ENCODE measurements at places on chromosomes 12 and 14.

DNA sequence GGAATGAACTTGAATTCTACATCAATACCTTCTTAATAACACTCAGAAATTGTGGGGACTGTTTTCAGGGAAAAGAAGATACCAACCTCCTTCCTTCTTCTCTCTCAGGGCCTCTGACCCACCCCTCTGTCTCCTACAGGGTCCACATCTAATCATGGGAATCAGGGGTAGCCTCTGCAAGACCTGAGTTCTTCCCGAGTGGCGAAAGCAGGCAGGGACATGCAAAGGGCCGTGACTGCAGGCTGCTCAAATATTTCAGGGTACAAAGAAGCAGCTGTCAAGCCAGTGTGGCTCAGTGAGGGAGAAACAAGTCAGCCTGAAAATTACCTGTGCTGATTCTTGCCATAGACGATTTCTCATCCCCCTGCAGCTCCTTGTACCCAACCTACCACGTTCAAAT, 123.1 kb upstream of the PARP11 start:
- no peak for DNase-seq

GRCh38 chr12:27747111-27747820, 32.8 kb upstream of the KLHL42 start:
- DNase-seq: peak; percentile 67

GRCh38 chr14:50360851-50361250, 35.8 kb downstream of the CDKL1 start:
- no peak for DNase-seq

GRCh38 chr12:10409392-10409791, at the start of gene KLRC4:
TSS of gene KLRC4 (minus strand) at chr12:10409757. CDS start at chr12:10409575, 182 bp downstream.
- DNase-seq: peak; percentile 26

DNA sequence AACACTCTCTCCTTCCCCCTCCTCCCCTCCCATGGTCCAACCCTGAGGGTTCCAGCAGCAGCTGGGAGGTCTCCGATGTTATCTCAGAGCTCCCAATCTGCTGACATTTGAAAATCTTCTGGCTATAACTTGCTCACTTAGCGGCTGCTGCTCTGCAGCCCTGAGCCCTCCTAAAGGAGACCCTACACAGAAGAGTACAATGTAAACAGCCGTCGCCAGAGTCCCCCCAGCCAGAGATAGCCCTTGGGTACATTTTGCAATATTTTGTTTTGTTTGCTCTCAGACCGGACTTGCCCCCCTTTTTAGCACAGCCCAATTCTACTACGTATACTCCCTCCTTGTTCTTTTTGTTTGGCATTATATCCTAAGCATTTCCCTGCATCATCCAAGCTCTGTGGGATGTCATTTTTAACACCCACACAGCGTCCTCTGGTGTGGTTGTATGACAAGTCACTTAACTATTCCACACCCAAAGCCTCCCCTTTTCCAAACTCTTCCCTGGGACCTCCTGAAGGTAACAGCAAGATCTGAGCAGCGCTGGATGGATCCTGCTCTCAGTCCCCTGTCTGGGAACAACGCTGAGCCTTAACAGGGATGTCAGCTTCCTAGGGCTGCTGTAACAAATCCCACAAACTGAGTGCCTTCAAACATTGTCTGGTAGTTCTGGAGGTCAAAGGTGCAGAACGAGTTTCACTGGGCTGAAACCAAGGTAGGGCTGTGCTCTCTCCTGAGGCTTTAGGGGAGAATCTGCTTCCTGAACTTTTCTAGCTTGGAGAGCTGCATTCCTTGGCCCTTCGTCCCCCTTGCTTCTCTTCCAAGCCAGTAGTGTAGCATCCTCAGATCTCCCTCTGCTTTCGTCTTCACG, 25.3 kb upstream of the TCL1B start:
- DNase-seq: no peak

- no peak for DNase-seq
Measured at GRCh38 chr12:69758105-69758504, 19.4 kb downstream of the RAB3IP start.

- no peak for DNase-seq
Measured at GRCh38 chr14:106876711-106877110, 1350.3 kb downstream of the TMEM121 start.

DNA sequence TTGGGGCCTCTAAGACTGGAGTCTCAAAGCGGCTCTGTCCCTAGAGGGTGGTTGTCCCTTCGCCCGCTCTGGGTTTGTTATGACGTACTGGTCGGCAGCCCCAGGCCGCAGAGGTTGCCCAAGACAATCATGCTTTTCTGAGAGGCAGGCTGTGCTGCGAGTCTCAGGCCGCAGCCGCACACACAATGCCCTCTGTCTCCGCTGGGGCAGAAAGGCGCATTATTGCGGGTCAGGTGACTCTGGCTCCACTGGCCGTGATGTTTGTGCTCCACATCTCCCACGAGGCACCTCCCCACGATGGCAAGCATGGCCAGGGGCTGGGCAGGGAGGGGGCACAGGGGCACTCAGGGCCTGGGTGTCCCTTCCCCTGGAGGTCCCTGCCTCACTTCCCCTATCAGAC, 21.0 kb upstream of the PLEKHG3 start:
- no peak for DNase-seq

- no peak for DNase-seq
Measured at GRCh38 chr14:79783041-79783440, 428.3 kb downstream of the DIO2 start.

Data from ELR (cell line).